Right forelimb (tissue), 1 donor: ENCODE measurements at places on chromosomes 3 and 15.

DNA sequence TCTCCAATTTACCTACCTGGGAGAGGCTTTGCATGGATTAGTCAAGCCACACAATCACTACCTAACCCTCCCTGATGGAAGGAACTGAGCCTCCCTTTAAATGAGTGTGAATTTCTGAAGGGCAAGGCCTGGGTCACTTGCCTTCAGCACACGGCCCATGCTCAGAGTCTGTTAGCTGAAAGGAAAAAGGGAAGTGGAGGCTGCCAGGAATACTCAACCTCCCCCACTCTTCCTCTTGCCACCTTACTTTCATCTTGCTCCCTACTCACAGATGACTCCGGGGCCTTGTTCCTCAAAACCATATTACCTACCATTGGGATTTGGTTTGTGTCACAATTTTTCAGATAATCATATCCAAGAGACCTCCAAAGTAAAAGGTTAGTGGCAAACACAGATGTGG lies 220.0 kb downstream of the ABHD5 start:
- no peak for DNase-seq

DNA sequence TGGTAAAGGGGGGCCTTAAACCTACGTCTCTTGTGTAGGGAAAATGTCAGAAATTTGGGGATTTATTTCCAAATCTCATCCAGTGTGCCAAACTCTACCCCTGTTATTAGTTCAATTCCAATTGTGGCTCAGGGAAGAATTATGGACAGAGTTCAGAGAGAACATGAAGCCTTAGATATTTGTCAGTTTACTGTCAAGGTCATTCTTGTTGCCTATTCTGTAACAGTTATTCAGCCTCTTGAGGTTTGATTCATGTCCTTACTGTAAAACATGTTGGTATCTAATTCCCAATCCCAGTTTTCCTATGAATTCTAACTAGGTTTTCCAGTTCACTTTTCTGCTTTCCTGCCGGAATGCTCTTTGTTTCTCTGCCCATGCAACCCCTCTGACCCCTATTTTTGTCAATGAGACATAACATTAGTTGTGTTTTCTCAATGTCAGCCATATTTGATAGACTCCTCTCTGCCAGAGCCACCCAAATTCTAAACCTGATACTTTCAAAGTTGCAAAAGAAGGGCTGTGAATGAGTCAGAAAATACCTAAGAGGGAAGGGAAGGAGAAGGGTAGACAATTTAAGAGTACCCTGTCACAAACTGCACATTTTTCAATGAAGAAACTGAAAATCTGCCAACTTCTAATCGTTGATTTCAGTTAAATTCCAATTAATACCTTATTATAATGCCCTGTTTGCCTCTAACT lies 52.4 kb downstream of the ATOSA start:
- DNase-seq, result no peak

DNA sequence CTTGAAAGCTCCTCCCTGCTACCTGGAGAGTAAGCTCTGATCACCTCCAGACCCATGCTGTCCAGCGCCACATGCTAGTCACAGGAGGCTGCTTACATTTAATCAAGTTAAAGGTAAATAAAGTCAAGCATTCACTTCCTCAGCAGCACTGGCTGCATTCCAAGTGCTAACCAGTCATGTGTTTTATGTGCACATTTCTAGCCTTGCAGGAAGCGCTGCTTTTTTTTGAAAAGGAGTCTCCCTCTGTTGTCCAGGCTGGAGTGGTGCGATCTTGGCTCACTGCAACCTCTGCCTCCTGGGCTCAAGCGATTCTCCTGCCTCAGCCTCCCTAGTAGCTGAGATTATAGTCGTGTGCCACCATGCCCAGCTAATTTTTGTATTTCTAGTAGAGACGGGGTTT lies 279.2 kb downstream of the GABRG3 start:
- DNase-seq, result no peak

DNA sequence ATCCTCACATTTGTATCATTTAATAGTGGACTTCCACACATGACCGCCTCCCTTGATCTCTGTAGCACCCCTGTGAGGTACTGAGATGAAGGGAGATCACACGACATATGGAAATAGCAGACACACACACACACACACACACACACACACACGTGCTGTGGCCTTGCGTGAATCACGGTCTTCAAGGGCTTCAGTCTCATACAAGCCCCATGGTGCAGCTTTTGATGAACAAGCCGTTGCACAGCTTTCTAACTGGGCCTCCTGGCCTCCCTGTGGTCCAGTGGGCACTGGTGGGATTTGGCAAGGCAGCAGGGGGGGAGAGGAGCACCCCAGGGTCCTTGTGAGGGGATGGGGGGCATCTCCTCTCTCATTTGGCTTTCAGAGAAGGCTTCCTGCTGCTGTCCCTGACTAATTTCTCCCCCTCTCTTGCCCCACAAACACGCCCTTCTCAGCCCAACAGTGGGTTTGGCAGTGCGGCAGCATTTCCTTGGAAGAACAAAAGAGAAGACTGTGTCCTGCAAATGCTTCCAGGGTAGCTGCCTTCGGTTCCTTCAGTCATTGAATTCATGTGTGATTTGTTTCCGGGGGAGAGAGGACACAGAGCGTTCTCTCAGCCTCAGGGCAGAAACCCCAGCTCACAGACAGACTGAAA lies 98.7 kb downstream of the SMAD6 start:
- DNase-seq, result no peak

DNA sequence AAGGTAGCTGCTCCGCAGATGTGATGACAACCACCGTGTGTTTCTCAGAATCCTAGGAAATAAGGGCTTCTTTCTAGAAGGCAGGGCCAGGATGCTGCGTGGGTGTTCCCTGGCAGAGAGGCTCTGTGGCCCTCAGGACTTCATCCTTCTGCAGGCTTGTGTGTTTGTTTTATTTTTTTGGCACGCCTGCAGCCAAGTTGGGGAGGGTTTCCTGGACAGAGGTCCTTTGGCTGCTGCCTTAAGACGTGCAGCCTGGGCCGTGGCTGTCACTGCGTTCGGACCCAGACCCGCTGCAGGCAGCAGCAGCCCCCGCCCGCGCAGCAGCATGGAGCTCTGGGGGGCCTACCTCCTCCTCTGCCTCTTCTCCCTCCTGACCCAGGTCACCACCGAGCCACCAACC lies at the start of gene CLEC3B:
CLEC3B (plus strand) TSS at position 266 of the 400 bp plus-strand sequence; CDS start at position 326, 60 bp downstream.
- DNase-seq, result peak; percentile 77

DNA sequence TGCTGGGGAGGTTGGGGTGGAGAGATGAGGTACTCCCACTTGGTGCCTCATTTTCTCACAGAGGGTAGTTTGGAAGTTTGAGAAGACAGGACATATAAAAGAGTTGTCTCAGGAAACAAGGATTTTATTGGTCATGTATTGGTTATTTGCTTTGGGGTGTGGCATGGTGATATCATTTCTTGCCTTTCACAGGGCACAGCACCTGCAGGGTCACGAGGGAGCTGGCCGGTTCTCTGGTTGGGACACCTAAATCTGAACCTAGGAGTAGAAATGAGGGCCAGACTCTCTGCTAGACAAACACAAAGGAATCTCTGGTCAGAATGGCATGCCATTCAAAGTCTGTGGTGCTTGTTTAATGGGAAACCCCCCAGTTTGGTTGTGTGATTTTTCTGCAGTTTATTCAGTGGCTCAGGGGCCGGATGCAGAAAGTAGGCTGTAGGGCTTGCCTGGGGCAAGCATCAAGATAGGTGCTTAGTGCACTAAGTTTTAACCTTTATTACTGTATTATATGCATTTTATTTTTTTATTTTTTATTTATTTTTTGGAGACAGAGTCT lies 237.7 kb upstream of the EIF1B start:
- DNase-seq, result no peak

- DNase-seq, result no peak
These were observed 77.7 kb upstream of the KLF13 start for GRCh38 chr15:31248951-31249350.

DNA sequence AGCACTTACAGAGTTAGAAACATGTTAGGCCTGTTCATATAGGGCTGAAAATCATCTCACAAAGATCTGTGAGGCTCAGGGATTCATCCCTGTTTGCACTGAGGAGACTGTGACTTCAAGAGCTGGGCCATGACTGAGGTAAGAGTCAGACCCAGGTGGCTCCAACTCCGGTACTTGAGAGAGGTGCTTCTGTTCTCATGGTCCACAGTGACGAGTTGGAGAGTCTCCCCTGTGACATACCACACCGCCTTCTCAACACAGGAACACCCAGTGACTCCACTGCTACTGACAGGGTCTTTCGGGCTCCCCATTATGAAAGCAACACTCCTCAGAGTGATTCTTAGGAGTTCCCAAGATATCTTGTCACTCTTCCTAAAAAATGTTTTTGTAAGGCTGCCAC lies 27.4 kb downstream of the FSTL1 start:
- DNase-seq, result no peak

DNA sequence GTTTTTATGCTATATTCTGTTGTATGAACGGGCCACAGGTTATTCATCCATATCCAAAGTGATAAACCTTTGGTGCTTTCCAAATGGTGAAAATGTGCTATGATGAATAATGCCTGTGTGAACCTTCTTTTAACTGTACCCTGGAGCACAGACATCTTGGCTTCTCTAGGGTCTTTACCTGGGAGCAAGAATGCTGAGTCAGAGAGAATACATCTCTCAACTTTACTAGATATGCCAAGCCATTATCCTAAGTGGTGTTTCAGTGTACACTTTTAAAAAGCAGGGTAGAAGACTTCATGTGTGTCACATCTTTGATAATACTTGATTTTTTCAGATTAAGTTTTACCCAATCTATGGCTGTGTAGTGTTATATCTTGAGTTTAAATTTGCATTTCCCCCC lies 23.5 kb upstream of the XYLB start:
- no peak for DNase-seq

DNA sequence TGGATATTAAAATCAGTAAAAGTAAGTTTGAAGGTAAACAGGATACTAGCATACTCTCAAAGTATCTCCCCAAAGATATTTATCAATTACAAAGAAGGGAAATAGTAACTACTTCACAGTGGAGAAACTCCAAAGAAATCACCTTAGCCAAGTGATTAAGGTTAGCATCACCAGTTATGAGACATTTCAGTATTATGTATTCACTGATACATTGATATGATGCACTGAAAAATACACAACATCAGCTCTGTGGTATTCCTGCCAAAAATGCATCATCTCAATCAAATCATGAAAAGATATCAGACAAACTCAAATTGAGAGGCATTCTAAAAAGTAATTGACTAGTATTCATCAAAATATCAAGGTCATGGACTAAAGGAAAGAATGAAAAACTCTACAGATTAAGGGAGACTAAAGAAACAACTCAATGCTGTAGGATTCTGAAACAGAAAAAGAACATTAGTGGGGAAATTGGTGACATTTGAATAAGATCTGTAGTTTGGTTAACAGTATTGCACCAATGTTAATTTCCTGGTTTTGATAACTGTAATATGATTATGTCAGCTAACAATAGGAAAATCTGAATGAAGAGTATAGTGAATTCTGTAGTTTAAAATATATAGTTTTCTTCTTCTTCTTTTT lies 215.4 kb downstream of the UACA start:
- DNase-seq, result no peak

GRCh38 chr3:127589600-127590281 lies 792 bp downstream of the TPRA1 start:
- DNase-seq, result no peak

GRCh38 chr3:185586686-185587039 lies 568 bp downstream of the SENP2 start:
- no peak for DNase-seq

DNA sequence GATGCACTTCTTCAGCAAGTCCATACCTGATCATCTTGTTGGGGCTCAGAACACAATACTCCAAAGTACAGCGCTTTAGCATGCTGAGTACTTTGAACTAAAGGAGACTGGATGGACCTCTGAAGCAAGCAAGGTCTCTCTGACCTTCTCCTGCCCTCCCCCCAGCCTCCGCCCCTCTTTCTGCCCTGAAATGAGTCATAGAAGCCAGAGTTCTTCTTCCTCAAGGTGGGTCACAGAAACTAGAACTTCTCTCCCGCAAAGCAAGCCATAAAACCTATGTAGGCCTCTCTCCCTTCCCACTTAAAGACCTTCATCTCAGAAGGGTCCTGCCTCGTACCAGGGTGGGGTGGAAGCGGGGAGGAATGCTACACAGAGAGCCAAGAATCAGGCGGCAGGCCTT lies 230.5 kb upstream of the PROK2 start:
- no peak for DNase-seq

- DNase-seq, result no peak
These were observed 464.1 kb upstream of the RARB start for GRCh38 chr3:24963762-24964625.

- no peak for DNase-seq
These were observed 7.3 kb downstream of the NEK4 start for GRCh38 chr3:52763466-52763865.

- DNase-seq, result no peak
These were observed 204.2 kb downstream of the GHSR start for GRCh38 chr3:172244011-172244410.

DNA sequence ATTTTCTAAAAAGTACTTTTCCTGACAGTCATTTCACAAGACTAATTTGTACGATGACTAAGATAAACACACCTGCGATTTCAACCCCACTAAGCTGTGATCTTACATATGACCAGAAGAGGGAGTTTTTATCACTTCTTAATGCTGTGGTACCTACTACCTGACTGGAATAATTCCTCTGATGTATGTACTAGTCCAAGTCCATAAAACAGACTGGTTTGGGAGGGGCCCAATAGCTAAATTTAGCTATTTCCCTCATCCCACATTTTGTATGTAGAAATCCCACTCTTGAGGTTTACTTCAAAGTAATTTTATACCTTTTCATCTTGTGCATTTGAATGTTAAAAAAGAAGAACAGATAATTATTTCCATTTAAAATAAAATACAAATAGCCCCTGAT lies 49.7 kb upstream of the SCAANT1 start:
- no peak for DNase-seq

- no peak for DNase-seq
These were observed 254.9 kb upstream of the TBL1XR1 start for GRCh38 chr3:177451864-177452830.

- DNase-seq, result no peak
These were observed 43.9 kb downstream of the CCDC12 start for GRCh38 chr3:46932455-46933225.

DNA sequence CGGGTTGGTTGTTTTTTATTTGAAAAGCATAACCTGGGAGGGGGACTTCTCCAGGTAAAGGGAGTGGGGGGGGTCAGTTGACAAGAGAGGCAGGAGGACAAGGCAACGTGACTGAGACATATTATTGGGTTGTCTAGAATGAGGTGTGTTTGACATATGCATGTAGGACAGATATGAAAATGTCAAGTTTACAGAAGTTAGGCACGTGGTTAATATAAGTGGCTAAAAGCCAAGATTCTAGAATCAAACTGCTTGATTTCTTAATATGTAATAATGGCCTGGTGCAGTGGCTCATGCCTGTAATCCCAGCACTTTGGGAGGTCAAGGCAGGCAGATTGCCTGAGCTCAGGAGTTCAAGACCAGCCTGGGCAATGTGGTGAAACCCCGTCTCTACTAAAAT lies 212.8 kb downstream of the SQOR start:
- no peak for DNase-seq

- DNase-seq, result no peak
These were observed 192.6 kb upstream of the ALCAM start for GRCh38 chr3:105174017-105174615.

GRCh38 chr15:64695561-64695992 lies 79.8 kb downstream of the RBPMS2 start:
- DNase-seq, result no peak

GRCh38 chr15:57451555-57451954 lies 75.2 kb downstream of the CGNL1 start:
- DNase-seq, result no peak

GRCh38 chr3:129936757-129937156 lies 37.8 kb upstream of the TRH start:
- DNase-seq, result no peak

GRCh38 chr3:116135457-116136085 lies 309.7 kb downstream of the LSAMP start:
- no peak for DNase-seq
